Renal cortex interstitium (tissue), 15 donors: ENCODE measurements at places on chromosomes 1 and 21. TPM values are rescaled to one million over a fixed set of nuclear protein-coding genes. Genes with fewer than 3 reads are reported as not detected.

Gene TPTE
- polyA plus RNA-seq: 0.04 TPM

GRCh38 chr1:24224086-24224485 is 37.0 kb upstream of the IFNLR1 start:
- no peak for DNase-seq

- DNase-seq: peak; percentile 30
Measured at GRCh38 chr1:231590453-231591198, 36.0 kb upstream of the DISC1 start.

- DNase-seq: no peak
Measured at GRCh38 chr21:14711287-14711686, 165.2 kb upstream of the SAMSN1 start.

DNA sequence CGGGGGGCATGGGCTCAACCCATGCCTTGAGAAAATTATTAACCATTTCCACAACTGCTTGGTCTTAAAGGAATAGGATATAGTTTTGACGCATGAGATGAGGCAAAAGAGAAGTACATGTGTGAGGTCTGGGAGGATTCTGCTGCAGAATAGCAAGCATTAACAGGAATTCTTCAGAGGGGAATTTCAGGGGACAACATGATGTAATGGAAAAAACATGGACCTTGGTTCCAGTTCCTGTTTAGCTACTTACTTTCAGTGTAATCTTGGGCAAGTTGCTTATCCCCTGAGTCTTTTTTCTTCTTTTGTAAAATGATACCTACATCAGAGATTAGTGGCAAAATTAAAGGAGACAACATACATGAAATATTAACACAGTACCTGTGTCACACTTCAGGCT is 85.6 kb downstream of the PRRX1 start:
- no peak for DNase-seq

Gene LAD1
- polyA plus RNA-seq: 25.6 TPM

Gene MFSD2A
- polyA plus RNA-seq: 7.5 TPM

DNA sequence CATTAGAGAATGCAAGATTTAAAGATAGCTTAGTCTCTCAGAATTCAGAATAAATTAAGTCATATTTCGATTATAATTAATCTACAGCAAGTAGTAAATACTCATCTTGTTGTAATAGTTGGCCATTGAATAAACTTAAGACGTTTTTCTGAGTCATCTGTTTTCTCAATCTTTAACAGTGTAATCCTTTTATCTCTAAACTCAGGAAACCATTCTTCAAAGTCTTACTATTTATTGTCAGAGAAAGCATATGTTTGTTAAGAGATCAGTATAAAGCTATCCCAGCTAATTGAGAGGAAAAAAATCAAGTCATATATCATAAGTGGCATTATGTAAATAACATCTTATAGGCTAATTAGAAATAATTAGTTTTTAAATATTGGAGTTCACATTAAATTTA is 201.2 kb upstream of the ADAMTS5 start:
- DNase-seq: no peak

GRCh38 chr1:67832737-67833601 is at the start of gene GNG12:
GNG12 (minus strand) TSS chr1:67833467; CDS start chr1:67707686, 125,781 bp downstream.
- no peak for DNase-seq

Gene TFAP2E
- 0.78 TPM for polyA plus RNA-seq

Gene PPM1J
- 1.7 TPM for polyA plus RNA-seq

DNA sequence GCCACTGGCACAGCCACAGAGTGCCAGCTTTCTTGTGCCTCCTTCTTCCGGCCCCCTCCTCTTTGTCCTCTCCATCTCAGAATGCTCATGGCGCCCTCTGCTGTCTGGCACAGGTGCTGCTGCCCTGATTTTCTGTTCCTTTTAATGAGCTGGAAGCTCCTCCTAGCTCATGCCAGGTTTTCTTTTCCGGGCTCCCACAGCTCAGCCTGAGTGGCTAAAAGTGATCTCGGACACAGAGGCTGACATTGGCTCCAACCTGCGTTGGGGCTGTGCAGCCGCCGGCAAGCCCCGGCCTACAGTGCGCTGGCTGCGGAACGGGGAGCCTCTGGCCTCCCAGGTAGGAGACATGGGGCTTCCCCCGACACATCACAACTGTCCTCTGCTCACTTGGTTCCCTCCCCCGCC is 18.7 kb downstream of the CNTN2 start:
- DNase-seq: peak; percentile 79

Gene OR2T35
- polyA plus RNA-seq: not detected

Gene AMY1A
- not detected for polyA plus RNA-seq

DNA sequence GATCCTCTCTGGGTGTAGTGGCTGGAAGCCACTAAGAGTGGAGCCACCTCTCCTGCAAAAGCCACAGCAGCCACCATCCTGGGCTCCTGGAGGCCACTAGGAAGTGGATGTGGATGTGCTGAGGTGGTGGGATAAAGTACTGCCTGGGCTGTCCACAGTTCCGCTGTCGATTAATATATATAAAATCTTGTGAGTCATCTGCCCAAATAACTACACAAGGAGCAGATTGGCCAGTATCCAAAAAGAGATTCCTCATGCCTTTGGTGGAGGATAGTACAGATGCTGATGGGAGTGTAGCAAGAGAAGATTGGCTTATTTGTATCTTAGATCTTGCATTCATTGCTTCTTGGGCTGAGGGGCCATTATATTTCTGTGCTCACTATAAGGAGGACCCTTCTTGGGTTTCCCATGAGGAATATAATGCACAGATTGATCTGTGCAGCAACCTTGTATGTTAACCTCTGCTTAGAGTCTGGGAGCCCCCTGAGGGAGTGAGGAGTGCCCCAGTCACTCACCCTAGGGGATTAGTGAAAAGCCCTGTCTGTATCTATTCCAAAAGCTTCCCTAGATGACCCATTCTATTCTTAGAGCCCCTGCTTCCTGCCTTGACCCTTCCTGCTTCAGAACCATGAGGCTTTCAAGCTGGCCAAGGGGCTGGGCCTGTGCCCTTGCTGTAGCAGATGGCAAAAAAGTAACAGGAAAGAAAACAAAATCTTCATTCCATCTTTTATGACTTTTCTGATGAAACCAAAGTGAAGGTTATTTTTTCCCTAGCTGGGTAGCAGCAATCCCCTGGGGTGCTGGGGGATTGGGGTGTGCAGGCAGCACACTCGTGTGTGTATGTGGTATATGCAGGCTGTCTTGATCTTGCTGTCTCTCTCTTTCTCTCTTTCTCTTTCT is 31.7 kb downstream of the RCSD1 start:
- no peak for DNase-seq
